SK-N-SH treated with all-trans-retinoic acid at 6 μM for 48 hours (cell line): ENCODE measurements at places on chromosomes 3 and 15.

GRCh38 chr3:97010881-97011657 is 196.7 kb downstream of the EPHA6 start:
- no peak for ATAC-seq

DNA sequence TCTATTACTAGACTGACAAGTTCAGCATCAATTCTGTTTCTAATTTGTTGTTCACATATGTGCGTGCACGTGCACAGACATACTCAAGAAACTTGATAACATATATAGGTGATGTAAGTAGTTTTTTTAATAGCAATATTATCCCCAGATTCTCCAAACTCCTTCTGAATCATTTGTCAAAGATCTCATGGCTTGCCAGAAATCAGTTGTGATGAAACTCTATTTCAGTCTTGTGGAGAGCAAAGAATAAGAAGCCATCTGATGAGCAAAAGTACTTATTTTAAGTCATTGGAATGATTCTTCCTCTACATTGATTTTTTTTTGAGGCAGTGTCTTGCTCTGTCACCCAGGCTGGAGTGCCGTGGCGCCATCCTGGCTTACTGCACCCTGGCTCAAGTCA is 167.0 kb upstream of the TBL1XR1 start:
- no peak for ATAC-seq

GRCh38 chr3:184814214-184814613 is 2.2 kb downstream of the VPS8 start:
- no peak for ATAC-seq

DNA sequence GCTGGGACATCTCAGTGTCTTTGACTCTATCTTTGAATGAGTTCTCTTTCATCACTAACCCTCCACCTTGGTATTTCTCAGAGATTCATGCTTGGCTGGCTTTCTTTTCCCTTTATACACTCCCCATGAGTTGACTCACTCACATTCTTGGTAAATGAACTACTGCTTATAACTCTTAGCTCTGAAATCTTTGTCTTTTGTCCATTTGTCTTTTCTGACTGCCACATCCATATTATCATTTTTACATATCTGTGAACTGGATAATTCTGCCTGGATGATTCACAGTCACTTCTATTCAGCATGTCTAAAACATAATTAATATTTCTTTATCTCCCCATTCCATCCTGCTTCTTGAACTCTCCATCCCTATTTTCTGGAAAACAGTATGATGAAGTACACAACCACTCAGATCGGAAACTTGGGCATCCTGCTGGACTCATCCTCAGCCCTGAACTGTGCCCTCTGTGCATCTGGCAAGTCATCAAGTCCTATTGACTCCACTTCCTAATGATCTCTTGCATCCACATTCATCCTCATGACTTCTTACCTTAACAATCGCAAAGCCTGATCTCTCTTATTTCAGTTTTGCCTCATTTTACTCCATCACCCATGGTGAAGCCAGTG is 66.9 kb downstream of the KCNAB1 start:
- peak; percentile 87 for ATAC-seq

- no peak for ATAC-seq
These were observed 374.7 kb downstream of the IL5RA start for GRCh38 chr3:2735392-2735894.

DNA sequence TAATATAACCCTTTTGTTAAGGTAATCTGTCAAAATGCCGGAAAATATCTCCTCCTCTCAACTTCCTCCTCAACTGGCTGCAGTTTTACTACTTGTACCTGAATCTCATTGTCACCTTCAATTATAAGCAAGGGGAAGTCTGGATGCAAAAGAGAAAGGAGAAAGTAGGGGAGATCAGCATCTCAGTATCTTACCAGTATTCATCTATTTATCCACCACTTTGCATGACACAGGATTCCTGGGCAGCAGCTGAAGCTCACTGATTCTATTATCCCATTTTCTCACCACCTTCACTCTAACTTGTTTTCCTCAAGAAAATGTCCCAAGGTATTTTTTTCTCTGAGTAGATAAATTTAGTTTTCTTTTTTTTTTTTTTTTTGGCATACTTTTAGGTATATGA is 440.5 kb upstream of the CBLB start:
- no peak for ATAC-seq

GRCh38 chr15:38961456-38961855 is 396.8 kb upstream of the RASGRP1 start:
- no peak for ATAC-seq

DNA sequence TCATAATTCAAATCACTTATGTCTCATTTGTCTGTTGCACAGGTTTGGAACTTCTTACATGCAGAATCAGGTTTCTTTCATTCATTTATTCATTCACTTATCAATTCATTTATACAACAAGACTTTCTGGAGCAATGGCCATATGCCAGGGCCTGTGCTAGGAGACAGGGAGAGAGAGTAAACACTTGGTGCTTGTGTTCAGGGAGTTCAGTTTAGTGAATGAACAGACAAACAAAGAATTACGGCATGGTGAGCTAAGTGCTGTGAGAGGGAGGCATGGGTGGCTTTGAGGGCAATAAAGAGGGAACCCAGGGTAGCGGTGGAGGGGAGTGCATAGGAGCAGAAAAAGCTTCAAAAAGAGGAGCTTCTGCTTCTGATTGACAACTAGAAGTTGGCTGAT is 8.5 kb upstream of the IREB2 start:
- ATAC-seq: no peak

DNA sequence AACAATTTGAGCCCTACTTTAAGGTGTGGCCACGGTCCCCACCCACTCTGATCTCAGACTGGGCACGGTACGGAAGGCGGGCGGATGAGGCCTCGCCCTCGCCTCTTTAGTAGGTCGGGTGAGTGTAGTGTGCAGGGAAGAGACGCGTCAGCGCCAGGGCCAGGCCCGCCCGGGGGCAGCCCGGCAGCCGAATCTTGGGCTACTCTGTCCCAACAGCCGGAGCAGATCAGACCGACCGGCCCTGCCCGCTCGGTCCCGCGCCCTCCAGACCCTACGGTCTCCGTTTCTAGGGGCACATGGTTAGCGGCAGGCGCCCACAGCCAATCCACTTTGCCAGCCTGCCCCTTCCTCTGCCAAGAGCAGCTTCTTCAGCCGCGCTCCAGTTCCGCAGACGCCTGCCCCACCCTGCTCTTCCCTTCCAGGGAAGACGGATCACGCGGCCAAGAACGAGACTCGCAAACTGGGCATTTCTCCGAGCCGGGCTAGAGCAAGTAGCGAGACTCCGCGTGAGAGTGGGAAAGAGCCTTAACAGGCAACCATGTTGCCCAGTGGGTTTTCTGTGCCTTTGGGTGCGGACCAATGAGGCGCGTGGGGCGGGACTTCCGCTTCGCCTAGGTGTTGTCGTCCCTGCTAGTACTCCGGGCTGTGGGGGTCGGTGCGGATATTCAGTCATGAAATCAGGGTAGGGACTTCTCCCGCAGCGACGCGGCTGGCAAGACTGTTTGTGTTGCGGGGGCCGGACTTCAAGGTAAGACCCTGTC is at the start of gene RNF13:
Gene RNF13 (plus strand): TSS at position 610 of the 761 bp plus-strand sequence. CDS start 32,812 bp downstream, outside the sequence.
- ATAC-seq: peak; percentile 98

DNA sequence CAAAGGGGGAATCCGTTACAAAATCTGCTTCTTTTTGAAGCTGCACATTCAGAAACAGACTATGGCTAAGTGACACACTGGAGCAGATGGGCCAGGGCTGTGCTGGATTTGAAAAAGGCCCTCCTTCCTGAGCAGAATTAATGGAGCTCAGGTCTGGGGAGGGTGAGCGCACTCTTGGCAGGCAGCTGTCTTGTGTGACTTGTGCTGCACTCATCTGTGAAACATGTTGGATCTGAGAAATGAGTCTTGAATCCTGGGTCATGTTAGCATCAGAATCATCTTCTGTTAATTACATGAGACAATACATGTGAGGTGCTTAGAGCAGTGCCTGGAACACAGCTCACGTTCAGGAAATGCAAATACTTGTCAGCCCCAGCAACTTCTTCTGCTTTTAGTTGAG is 219.6 kb downstream of the THSD4 start:
- ATAC-seq: peak; percentile 78

DNA sequence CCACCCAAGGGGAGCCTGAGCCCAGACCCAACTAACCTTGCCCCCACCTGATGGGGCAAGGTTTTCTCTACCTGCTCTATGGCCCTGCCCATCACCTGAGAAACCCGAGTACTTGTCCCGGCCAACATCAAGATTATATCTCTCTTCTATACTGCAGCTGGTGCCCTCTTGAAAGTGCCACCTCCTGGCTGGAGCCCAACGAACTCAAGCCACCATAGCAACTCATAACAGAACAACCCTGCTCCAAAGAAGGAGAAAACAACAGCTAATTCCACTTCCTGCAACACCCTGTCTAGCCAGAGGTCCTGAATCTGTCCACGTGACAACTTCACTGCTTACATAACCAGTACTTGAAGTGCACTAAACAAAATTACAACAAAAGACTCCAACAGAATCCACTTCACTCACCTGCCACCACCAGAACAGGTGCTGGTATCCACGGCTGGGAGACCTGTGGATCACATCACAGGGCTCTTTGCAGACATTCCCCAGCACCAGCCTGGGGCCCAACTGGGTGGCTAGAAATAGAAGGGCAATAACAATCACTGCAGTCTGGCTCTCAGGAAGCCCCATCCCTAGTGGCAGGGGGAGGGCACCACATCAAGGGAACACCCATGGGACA is 49.2 kb downstream of the PIERCE2 start:
- no peak for ATAC-seq

DNA sequence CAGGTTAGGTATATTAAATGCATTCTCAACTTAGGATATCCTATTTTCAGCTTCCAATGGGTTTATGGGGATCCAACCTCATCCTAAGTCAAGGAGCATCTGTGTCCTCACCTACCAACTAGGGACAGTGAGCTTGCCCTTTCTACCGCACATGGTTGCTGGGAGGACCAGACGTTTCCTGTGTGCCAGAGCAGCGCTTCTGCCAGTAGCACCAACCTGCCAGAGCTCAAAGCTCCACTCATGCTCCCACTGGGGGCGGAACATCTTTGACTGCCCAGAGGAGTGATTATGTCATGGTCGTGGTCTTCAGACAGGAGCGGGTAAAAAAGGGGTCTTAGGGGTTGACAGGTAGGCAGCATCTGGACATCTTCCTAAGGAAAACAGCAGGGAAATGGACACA is 24.7 kb downstream of the XPC start:
- ATAC-seq: no peak

GRCh38 chr3:140572334-140572733 is 105.5 kb upstream of the TRIM42 start:
- ATAC-seq: no peak

GRCh38 chr15:88882785-88883184 is 12.6 kb downstream of the HAPLN3 start:
- ATAC-seq: no peak

DNA sequence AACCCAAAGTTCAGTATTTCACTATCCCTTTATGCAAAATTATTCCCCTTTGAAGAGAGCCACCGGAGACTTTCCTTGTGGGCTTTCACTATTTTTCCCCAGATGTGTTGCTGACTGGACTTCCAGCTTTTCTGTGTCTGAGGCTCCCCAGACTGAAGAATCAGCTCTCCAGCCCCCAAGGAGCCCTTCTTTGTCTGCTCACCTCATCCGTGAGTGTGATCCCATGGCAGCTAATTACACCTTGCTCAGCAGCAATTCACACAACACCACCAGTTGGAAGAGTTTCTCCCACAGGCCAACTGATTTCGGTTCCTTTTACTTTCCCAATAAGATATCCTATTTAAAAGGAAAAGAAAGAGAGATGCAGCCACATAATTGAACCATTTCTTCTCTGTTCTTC is 249.5 kb upstream of the TRIM42 start:
- ATAC-seq: no peak

- ATAC-seq: no peak
These were observed 952.6 kb downstream of the AGBL1 start for GRCh38 chr15:87032295-87032694.

GRCh38 chr3:50347187-50347813 is 1.8 kb upstream of the ZMYND10 start:
- peak; percentile 8 for ATAC-seq

GRCh38 chr3:132161608-132162007 is 126.8 kb upstream of the CPNE4 start:
- peak; percentile 30; the same call in 1 of the 3 replicates for ATAC-seq

- no peak for ATAC-seq
These were observed 3.7 kb upstream of the SLC9C1 start for GRCh38 chr3:112297714-112298113.
